ENCODE measurements at places on chromosomes 7 and 10. TPM values are rescaled to one million over a fixed set of nuclear protein-coding genes. Genes with fewer than 3 reads are reported as not detected.

PIP gene
- total RNA-seq, result not detected

PIK3CG gene
- 32.3 TPM for total RNA-seq

LIPM gene
- not detected for total RNA-seq

SPDYE16 gene
- 0.73 TPM for total RNA-seq

HACD1 gene
- total RNA-seq, result 1.7 TPM

GATA3 gene
- total RNA-seq, result 61.9 TPM

PARD3 gene
- total RNA-seq, result not detected

FAM241B gene
- 9.4 TPM for total RNA-seq

GPR146 gene
- total RNA-seq, result 10.1 TPM

CCDC172 gene
- total RNA-seq, result not detected

CLRN3 gene
- not detected for total RNA-seq

OR2A42 gene
- not detected for total RNA-seq

TRDMT1 gene
- total RNA-seq, result 21.3 TPM

NPFFR1 gene
- not detected for total RNA-seq

SAMD9 gene
- 56.6 TPM for total RNA-seq

FOXI2 gene
- not detected for total RNA-seq

TFR2 gene
- 6.2 TPM for total RNA-seq

ADAMTS14 gene
- total RNA-seq, result not detected

GIMAP1 gene
- total RNA-seq, result 97.6 TPM

ARHGAP22 gene
- total RNA-seq, result 0.83 TPM

SLC18A3 gene
- total RNA-seq, result not detected

PGAM1 gene
- total RNA-seq, result 95.7 TPM

IGFBP3 gene
- 18.4 TPM for total RNA-seq

TMEM26 gene
- not detected for total RNA-seq

AKR1C8 gene
- 8.5 TPM for total RNA-seq

NEUROG3 gene
- not detected for total RNA-seq

CCDC3 gene
- total RNA-seq, result not detected

MMD2 gene
- not detected for total RNA-seq

FEZF1 gene
- total RNA-seq, result not detected

HTR7 gene
- not detected for total RNA-seq

GIMAP8 gene
- 62.5 TPM for total RNA-seq

C10orf62 gene
- total RNA-seq, result not detected

SPACDR gene
- total RNA-seq, result 5.7 TPM

TBX20 gene
- total RNA-seq, result not detected

SORCS1 gene
- total RNA-seq, result not detected

ZMIZ1 gene
- 23.1 TPM for total RNA-seq

FAM25A gene
- not detected for total RNA-seq

SPDYE2 gene
- 0.20 TPM for total RNA-seq

HOXA3 gene
- total RNA-seq, result not detected

NME8 gene
- total RNA-seq, result not detected

SSC4D gene
- total RNA-seq, result not detected
